Thoracic aorta (tissue), 2 donors: ENCODE measurements at places on chromosomes 2 and 18.

GRCh38 chr2:114436329-114436728 lies 6.1 kb upstream of the DPP10 start:
- no peak for DNase-seq

GRCh38 chr2:58449286-58450010 lies 208.3 kb upstream of the FANCL start:
- no peak for DNase-seq

DNA sequence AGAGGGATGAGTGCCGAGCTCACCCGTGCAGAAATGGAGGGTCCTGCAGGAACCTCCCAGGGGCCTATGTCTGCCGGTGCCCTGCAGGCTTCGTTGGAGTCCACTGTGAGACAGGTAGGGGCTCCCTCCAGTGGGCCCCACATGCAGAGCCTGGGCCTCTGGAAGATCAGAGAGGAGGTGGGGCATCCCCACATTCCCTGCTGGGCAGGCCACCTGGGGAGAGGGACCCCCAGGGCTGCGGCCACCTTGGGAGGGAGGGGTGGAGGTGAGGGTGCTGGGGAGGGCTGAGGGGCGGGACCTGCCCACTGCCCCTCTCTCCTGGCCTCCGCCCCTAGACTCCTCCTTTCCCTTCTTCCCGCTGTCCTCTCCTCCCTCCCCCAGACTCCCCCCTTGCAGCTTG lies 38.5 kb downstream of the MTERF4 start:
- no peak for DNase-seq

GRCh38 chr2:160402501-160402900 lies 91.1 kb downstream of the RBMS1 start:
- no peak for DNase-seq

GRCh38 chr2:199850718-199851500 lies at the start of gene FTCDNL1:
TSS of gene FTCDNL1 (minus strand) at chr2:199851192. CDS start at chr2:199848962, 2,230 bp downstream.
- DNase-seq = no peak

DNA sequence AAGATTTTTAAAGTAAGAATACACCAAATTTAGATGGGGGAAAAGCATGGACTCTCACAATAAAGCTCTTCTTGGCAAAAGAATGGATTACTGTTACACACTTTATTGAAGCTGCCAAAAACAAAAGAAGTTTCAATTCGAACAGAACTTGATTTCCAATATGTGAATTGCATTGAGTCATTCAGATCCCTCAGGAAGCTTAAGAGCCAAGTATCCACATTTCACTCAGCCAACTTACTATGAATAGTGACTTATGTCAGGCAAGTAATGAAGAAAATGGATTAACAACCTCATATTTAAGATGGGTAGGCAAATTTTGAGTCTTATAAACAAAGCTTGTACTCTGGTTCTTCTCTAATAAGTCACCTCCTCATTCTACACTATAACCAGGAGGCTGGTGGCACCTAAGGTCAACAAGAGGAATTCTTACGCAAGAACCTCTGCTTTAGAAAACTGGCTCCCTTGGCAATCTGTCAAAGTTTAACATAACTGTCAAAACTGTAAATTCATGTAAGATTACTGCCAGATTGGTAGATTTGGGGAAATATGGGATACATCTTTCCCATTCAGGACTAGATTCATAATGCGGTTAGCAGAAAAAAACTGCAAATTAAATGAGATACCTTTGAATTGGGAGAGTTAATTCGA lies 6.0 kb downstream of the HADHA start:
- no peak for DNase-seq

DNA sequence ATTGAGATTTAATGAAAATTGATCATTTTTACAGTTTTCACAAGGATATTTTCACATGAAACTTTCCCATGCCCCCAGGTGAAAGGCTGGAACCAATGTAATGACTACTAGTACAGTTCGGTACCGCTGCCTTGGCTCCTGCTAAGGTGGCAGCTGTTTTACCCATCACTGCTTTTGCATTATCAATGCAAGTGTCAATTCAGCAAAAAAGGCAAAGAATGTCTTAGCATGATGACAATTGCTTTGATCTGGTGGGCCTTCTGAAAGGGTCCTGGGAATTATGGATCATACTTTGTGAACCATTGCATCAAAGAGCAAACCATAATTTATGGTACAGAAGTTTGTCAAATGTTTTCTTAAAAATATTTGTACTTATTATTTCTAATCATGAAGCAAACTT lies 107.2 kb downstream of the KYNU start:
- DNase-seq = no peak

DNA sequence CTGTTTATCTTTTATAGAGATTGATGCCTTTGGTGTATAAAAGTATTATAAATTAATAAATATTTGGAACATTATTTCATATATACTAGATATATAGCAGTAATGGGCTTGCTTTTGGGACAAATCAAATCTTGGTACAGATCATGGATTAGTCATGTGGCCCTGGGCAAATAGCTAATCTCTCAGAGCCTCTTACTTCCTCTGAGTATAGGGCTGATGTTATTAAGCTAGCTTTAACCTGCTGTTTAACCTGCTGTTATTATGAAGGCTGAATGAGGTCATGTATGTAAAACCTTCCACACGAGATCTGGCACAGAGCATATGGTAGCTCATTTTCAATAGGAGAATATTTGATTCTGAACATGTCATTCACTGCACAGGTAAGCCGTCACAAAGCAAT lies 5.7 kb downstream of the ITGB6 start:
- no peak for DNase-seq

DNA sequence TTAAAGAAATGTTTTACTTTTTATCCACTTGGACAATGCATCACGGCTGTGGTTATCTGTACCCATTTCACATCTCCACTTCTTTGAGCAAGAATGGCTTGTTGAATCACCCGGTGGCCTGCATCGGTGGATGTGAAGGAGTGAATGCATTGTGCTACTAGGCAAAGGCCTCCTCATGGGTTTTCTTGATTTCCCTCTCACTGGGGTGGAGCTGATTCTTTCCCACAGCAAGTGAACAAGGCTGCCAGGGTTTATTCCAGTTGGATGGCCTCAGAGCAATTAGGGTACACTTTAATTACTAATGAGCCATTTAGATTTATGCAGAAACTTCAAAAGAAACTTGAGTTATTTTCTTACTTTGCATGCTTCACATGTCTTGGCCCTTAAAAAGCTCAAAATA lies 387.1 kb downstream of the RND3 start:
- no peak for DNase-seq

DNA sequence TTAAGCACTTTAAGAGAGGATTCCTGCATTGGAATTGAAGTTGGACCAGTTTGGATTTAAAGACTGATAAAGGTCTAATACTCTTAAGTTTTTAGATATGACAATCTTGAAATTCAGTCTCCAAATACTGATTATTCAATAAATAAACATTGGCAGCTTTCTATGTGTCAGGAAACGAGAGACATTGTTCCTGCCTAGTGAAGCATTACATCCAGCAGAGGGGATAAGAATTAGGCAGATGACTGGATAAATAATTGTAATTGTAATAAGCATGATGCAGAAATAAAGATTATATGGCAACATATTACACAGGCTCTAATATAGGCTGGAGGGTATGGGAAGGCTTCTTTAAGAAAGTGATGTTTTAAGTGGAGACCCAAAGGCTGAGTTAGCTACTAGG lies 226.5 kb upstream of the MMADHC start:
- DNase-seq = no peak

DNA sequence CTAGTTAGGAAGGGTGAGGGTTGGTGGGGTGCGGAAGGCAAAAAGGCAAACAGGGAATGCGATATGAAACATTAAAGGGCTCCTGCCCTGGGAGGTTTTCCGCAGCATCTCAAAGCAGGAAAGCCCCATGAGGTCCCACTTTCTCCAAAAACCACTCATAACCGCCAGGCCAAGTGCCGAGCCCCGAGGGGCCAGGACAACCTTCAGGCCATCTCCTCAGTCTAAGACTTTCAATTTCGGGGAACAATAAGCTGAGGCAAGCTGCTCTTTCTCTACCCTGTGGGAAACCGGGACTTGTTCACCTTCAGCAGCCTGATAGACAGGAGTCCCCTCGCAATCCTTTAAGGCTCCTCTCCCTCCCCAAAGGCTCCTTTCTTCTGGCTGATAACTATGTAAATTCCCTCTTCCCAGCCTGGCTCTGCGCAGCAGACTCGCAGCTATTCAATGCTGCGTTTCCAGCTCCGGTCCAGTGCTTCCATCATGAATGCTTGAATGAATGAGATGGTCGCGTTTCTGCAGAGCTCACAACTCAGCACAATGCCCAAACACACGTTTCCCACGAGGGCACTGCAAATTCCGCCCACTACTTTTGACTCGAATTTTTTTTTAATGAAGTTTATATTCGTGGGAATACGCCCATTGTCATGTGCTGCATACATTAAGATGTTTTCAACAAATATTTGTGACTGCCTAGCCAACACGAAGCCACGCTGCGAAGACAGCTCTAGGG lies 1.4 kb downstream of the LAMA1 start:
- DNase-seq = no peak

DNA sequence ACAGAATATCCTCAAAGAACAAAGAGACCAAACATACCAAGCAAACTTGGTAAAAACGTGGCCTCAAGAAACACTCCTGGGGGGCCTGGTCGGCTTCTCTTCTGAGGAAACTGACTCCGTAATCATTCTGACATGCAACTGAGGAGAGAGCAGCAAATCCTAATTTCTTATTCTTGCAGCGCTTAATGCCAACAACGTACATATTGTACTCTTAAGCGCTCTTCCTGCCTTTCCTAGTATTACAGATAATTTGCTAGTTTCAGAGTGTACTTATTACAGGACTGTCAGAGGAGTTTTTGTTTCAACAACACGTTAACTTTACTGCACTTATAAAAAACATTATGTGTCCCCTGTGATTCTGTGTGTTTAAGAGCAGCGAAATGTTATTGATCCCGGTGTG lies 64.9 kb downstream of the ZNF521 start:
- no peak for DNase-seq

DNA sequence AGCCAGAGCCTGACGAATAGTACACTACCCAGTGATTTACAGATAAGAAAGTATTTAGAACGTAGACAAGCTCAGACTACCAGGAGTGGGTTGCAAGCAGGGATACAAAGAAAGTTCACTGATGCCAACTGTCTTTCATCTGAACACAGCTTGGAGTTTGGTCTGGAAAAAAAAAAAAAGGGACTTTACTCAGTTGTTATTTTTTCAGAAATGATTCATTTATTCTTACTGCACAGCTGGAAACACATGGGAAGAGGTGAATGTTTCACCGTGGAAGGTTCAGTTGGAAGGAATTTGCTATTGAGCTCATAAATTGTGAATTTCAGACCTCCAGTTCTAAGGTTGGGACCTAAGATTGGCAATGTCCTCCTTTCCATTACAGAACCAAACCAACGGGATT lies 259.7 kb downstream of the ETAA1 start:
- no peak for DNase-seq

- DNase-seq = no peak
Measured at GRCh38 chr2:144522176-144522896, 2.4 kb upstream of the ZEB2 start.

DNA sequence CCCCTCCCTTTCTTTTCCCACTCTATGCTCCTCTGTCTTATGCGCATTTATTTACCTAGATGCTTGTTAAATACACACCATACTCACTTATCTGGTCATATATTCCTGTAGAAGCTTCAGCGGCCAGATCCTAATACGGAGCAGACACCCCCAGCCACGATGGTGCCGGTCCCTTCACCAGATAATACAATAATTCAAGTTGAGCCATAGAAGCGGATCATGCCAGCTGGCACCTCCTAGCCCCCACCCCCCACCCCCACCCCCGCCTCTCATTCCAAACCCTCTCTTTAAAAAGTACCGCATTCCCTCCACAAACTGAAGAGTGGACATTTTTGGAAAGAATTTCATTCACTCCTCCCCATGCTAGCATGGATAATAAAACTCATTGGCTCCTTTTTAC lies 95.2 kb downstream of the BIN1 start:
- DNase-seq = no peak

DNA sequence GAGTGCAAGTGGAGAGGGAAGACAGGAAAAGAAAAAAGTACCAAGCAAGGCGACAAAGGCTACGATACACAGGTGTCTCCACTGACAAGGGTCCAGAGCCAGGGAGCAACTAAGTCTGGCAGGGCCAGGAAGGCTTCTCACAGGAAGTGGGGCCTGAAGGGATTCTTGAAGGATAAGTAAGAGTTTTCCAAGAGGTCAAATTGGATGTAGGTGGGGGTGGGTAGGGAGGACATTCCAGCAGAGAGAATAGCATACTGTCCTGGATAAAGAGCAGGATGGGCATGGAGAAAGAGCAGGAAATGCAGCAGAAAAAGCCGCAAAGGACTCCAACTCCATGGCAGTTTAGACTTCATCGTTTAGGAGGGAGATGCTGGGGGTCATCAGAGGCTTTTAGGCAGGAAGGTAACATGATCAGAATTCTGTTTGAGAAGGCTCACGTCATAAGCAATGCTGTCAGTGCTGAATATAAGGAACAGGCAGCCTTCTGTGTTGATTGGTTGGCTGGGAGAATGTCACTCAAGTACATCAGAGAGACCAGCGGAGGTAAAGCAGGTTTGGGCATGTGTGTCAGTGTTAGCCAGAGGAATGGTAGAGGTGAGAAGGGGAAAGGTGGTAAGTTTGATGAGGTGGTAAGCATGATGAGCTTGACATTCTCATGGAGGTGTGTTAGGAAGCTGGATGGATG lies 35.1 kb downstream of the ARHGAP25 start:
- DNase-seq = no peak

DNA sequence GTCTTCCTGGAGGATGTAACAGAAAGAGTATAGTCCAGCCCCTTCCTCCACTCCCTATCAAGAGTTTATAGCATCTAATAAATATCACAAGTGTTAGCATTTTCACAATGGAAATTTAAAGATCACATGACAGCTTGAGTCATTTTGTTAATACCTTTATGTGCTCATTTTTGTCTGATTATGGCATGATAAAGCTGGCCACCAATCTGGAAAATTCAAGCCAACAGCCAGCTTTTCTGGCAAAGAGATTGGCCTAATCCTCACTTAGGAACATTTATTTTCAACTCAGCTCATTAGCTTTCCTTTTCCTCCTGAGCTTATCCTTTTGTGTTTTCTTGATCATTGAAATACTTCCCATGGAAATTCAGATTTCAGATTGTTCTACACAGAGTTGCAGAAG lies 262.9 kb upstream of the RBMS1 start:
- DNase-seq = no peak

DNA sequence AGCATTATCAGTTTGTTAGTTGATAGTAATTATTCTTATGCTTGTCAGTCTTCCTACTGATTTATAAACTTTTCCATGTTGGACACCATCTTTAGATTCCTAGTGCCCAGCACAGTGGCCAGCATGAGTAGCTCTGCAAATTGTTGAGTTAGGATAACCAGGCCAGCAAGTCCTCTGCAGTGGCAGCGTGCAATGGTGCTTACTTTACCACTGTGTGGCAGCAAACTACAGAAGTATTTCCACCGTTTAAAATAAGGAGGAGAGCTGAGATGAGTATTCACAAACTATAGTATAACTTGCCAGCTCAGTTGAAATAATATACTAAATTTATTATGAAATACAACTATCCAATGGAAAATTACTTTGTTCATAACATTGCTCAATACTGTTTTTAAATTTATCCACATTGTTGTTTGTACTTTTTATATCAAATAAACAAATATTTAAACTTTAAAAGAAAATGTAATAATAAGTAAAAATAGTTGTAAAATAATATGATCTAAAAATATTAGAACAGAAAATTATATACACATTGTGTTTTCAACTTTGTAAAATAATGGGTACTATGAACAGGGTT lies 9.3 kb upstream of the THADA start:
- DNase-seq = no peak
